Right atrium auricular region (tissue), 2 donors: ENCODE measurements at places on chromosomes 11 and 22. TPM values are rescaled to one million over a fixed set of nuclear protein-coding genes. Genes with fewer than 3 reads are reported as not detected.

DNA sequence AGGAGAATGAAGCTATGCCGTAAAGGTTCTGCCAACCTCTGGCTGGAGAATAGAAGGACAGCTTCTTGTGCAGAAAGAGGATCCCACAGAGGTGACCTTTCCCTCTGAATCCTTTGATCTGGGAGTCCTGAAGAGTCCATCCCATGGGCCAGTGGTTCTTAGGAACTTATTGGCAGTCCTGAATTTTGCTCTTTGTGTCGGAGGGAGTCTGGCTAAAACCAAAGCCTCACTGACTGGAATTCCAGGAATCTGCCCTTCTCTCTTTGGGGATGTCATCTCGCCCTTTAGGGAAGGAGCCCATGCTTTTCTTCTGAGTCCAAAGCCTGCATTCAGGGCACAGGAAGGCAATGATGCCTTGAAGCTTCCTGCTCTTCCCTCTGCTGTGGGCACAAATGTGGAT lies 45.5 kb downstream of the PKNOX2 start:
- no peak for DNase-seq

OR10V1 gene
- not detected for total RNA-seq

GRCh38 chr22:19962909-19963806 lies 21.5 kb upstream of the TXNRD2 start:
- DNase-seq: no peak

- DNase-seq: no peak
These were observed 278.5 kb upstream of the CCDC179 start for GRCh38 chr11:23138761-23139160.

DNA sequence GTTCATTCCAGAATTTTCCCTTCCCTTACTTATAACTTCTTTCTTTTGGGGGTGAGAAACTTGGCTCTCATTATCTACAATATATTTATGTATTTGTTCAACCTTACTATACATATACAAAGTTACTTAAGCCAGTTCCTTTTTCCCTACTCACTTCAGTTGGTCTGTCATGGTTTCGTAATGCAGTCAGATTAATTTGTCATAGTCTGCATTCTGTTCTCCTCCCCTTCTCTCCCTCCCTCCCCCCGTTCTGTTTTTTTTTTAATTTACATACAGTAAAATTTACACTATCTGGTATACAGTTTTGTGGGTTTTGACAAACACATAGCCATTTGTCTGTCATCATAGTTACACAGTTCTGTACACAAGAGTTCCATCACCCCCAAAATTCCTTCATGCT lies 71.8 kb upstream of the ADORA2A start:
- DNase-seq: no peak

GRCh38 chr22:46251266-46251665 lies 1.2 kb upstream of the CDPF1 start:
- no peak for DNase-seq

GRCh38 chr11:104146421-104146820 lies 17.5 kb downstream of the PDGFD start:
- DNase-seq: no peak
